ENCODE measurements at places on chromosomes 2 and 18.

DNA sequence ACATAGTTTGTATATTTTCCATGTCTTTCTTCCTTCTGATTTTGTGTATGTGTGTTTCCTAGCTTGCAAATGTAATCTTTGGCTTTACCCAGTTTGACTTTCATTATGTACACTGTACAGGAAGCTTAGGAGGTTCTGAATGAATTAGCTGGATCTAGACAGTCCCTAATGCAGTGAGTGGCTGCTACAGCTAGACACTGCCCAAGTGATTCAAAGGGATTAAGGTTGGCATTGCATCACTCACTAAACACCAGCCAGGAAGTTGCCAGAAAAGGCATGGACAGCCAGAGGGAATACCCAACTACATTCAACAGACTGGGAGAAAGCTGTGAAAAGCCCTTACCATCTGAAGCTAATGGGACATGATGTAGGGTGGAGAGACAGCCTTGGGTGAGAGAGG, 316.0 kb upstream of the MEX3C start:
- DNase-seq: no peak

GRCh38 chr2:223056701-223057418, 4.9 kb downstream of the KCNE4 start:
- DNase-seq: no peak

DNA sequence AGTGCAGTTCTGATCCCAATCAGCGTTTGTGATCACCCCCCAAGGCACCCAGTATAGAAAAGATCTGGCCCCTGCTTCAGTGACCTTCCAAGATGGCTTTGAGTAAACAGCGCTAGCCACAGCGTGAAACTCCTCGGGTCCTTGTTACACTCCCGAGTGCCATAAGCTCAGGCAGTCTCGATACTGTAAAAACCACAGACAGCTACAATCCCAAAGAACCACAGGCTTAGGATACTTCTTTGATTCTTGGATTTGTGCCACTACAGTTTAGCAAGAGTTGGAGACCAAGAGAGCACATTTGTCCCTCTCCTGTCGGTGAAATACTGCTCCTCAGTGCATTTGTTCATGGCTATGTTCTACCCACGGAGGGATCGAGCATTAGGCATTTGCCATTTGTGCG, 352.5 kb upstream of the ZNF521 start:
- no peak for DNase-seq

DNA sequence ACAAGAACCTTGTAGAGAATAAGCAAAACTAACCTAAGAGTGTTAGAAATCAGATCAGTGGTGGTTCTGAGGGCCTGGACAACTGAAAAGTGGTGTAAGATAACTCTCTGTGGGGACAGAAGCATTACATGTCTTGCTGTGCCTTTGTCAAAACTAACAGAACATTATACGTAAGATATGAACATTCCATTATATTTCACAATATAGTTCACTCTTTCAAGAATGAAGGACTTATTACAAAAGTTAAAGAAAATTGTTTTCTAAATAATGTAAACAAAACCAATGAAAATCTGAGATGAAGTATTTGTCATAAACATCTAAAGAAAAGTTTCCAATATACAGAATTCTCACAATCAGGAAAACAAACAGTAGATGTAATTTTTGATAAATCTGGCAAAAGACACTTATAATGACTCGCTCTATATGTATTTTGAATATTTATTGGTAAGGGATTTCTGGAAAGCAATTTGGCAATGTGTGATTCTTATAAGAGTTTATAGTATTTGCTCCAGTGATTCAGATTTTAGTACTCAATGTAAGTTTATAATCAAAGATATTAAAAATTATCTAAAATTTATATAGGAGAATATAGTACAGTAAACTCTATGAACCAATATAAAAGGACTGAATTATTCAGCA, 258.4 kb downstream of the CD226 start:
- no peak for DNase-seq

DNA sequence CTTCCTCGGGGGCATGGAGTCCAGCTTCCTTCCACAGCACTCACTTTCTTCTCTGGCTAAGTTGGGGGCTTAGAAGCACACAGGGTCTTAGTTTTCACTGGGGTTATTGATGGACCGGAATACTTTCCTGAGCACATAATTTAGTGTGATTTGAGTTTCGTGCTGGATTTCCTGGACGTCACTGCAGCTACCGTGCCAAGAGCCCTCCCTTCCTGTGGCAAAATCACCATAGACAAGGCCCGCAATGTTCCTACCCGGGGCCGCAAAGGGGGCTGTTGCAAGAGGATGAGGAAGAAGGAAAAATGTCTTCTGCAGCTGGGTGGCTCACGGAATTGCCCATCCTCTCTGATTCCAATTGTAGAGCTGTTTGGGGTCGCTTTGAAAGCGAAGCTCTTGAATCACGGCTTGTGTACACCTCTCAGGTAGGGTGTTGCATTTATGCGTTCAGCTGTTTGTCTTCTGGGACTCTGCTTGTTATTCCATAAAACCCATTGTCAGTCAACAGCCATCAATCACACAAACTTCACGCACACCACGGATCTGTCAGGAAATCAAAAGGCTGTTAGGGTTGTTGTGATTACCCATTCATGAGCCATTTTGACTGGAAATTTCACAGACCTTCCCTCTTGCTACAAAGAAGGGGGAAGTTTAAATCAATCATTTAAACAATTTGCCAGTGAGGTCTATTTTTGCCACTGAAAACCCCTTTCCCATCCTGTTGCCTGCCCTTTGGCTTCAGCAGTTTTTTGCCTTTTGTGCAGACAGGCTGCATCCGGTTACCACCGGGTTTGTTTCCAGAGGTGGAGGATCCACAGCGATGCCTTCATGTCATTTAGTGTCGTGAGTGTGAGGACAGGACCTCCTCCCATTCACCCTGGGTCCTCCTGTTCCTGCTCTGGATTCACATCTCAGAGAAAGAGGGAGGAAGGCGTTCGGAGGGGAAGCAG, 36.0 kb downstream of the SMIM21 start:
- DNase-seq: no peak

DNA sequence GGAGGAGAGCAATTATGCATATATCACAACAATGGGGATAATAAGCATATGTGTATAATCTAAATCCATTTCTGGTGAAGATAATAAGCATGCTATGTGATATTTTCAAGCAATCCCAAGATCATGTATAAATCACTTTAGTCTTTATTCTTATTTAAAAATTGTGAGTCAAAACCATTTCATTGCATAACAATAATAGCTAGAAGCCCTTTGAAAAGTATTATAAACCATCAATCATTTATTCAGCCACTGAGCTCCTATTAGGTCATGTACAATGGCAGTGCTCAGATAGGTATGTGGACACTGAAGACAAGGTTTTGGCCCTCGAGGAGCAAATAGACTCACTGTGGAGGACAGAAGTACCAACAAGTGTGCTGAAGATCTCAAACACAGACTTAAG, 113.1 kb downstream of the CDCA7 start:
- no peak for DNase-seq

DNA sequence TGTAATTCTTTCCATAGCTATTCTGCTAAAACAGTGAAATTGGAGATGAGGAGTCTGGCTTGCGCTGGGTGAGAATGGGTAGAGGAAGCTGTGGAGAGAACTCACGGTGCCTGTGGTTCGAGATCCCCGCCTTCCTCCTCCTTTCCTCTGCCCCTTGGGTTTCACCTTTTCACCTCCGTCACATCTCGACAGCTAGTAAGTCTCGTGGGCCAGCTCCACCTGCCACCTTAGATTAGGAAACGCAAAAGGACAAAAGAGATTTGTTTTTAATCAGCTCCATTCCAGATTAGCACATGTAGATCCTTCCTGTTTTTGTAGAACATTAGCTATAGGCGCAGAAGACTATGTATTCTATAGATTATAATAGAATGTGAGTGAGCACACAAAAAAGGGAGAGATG, 20.6 kb downstream of the TRIB2 start:
- DNase-seq: no peak

All from osteocyte (in vitro differentiated cells).